ENCODE measurements at places on chromosomes 6 and 20. TPM values are rescaled to one million over a fixed set of nuclear protein-coding genes. Genes with fewer than 3 reads are reported as not detected.
A peak's percentile ranks its signal among the peaks of the same experiment; 100 is the strongest.

KCNS1 gene
- polyA plus RNA-seq, result 2.5 TPM

TTK gene
- polyA plus RNA-seq, result 15.3 TPM

NRN1 gene
- polyA plus RNA-seq, result 5.7 TPM

IL17A gene
- polyA plus RNA-seq, result not detected

PPP1R3G gene
- polyA plus RNA-seq, result 0.02 TPM

ANKRD6 gene
- polyA plus RNA-seq, result 9.4 TPM

TSPO2 gene
- polyA plus RNA-seq, result not detected

CST5 gene
- not detected for polyA plus RNA-seq

SLC32A1 gene
- not detected for polyA plus RNA-seq

DNA sequence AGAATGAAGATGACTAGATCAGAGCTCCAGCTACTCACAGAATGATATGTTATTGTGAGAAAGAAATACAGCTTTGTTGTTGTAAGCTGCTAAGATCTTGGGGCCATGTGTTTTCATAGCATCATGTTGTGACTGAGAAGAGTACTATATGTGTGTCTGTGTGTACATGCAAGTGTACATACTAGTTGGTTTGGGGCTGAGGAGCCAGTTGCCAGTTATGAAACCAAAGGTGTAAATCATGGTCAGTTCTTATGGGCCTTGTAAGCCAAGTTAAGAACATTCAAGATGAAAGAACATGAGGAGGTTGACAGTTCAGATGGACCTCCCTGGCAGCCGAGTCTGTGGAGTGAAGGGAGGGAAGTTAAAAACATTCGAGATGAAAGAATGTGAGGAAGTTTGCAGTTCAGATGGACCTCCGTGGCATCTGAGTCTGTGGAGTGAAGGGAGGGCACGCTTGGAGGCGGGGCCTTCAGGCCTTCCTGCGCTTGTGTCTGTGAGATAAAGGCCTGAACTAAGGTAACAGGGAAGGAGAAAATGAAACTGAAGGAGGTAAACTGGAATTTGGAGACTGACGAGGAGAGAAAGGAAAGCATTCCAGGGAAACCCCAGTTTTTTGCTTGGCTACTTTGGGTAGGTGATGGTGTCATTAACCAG is 13.9 kb downstream of the AFDN start:
- no peaks in the 10 kb centered on the region for H3K36me3 ChIP-seq
- H3K4me1 ChIP-seq, result no peaks in the 10 kb centered on the region
- H3K27ac ChIP-seq, result no peak overlapping the region
- no peak for DNase-seq
- H3K27me3 ChIP-seq, result no peaks in the 10 kb centered on the region

GRCh38 chr6:150905769-150906168 is 40.3 kb downstream of the MTHFD1L start:
- H3K36me3 ChIP-seq, result peaks cover 8% of the 10 kb centered on the region
- no peaks in the 10 kb centered on the region for H3K4me1 ChIP-seq
- H3K27ac ChIP-seq, result no peak overlapping the region
- no peak for DNase-seq
- H3K4me3 ChIP-seq, result no peak overlapping the region
- no peaks in the 10 kb centered on the region for H3K27me3 ChIP-seq

GRCh38 chr6:7512320-7512719 is 29.2 kb upstream of the DSP start:
- no peaks in the 10 kb centered on the region for H3K36me3 ChIP-seq
- DNase-seq, result no peak
- H3K27me3 ChIP-seq, result no peaks in the 10 kb centered on the region
- peaks cover 12% of the 10 kb centered on the region for H3K4me1 ChIP-seq
- H3K27ac ChIP-seq, result no peak overlapping the region

- no peaks in the 10 kb centered on the region for H3K4me1 ChIP-seq
- no peak overlapping the region for H3K4me3 ChIP-seq
- no peaks in the 10 kb centered on the region for H3K36me3 ChIP-seq
- no peak overlapping the region for H3K27ac ChIP-seq
These were observed 234.3 kb downstream of the CDC5L start for GRCh38 chr6:44621846-44622245.

DNA sequence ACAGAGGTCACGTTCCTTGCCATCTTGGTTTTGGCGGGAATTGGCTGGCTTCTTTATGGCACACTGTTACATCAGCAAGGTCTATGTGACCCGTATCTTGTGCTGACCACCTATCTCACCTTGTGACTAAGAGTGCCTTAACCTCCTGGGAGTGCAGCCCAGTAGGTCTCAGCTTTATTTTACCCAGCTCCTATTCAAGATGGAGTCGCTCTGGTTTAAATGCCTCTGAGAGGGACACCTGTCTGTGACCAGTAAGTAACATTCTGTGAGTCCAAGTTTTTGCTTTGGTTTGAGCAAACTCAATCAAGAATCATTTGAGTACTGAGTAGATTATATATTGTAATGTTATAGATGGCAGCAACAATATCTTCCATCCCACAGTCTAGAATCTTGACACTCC is 85.0 kb downstream of the BMP2 start:
- H3K36me3 ChIP-seq, result no peaks in the 10 kb centered on the region
- H3K27ac ChIP-seq, result no peak overlapping the region
- no peak for DNase-seq
- no peak overlapping the region for H3K4me3 ChIP-seq

GRCh38 chr6:140051521-140052512 is 677.4 kb upstream of the CITED2 start:
- peak; percentile 96 for DNase-seq
- H3K27me3 ChIP-seq, result no peaks in the 10 kb centered on the region
- H3K4me3 ChIP-seq, result no peak overlapping the region
- H3K27ac ChIP-seq, result peak overlapping the region; percentile 82
- peaks cover 26% of the 10 kb centered on the region for H3K4me1 ChIP-seq

GRCh38 chr20:34522969-34523871 is 7.0 kb downstream of the DYNLRB1 start:
- no peaks in the 10 kb centered on the region for H3K27me3 ChIP-seq
- no peak overlapping the region for H3K27ac ChIP-seq
- peaks cover 19% of the 10 kb centered on the region for H3K36me3 ChIP-seq
- no peak overlapping the region for H3K4me3 ChIP-seq
- DNase-seq, result no peak

GRCh38 chr6:34295721-34296120 is 46.9 kb upstream of the SMIM29 start:
- H3K4me1 ChIP-seq, result no peaks in the 10 kb centered on the region
- no peak overlapping the region for H3K4me3 ChIP-seq
- DNase-seq, result no peak
- H3K36me3 ChIP-seq, result peaks cover 10% of the 10 kb centered on the region

GRCh38 chr20:12957968-12958367 is 50.8 kb upstream of the SPTLC3 start:
- no peaks in the 10 kb centered on the region for H3K27me3 ChIP-seq
- no peak overlapping the region for H3K27ac ChIP-seq
- H3K4me3 ChIP-seq, result no peak overlapping the region
- H3K4me1 ChIP-seq, result no peaks in the 10 kb centered on the region
- DNase-seq, result no peak

GRCh38 chr20:54665812-54666211 is 190.4 kb downstream of the DOK5 start:
- no peak overlapping the region for H3K4me3 ChIP-seq
- no peaks in the 10 kb centered on the region for H3K27me3 ChIP-seq
- H3K4me1 ChIP-seq, result no peaks in the 10 kb centered on the region
- DNase-seq, result no peak
- H3K27ac ChIP-seq, result no peak overlapping the region

DNA sequence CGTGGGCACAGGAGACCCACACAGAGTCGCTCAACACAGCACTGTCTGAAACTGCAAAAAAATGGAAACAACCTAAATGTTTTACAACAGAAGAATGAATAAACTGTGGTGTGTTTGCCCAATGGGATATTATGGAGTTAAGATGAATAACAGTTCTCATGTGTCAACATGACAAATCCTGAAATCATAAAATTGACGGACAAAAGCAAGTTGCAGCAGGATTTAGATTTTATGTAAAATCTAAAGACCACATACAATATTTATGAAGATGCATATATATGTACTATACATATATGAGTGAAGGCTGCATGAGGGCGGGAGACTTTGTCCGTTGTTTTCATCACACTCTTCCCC is 79.7 kb downstream of the GRM4 start:
- no peak for DNase-seq
- peaks cover 7% of the 10 kb centered on the region for H3K4me1 ChIP-seq
- no peaks in the 10 kb centered on the region for H3K36me3 ChIP-seq
- H3K27me3 ChIP-seq, result peaks cover 61% of the 10 kb centered on the region

DNA sequence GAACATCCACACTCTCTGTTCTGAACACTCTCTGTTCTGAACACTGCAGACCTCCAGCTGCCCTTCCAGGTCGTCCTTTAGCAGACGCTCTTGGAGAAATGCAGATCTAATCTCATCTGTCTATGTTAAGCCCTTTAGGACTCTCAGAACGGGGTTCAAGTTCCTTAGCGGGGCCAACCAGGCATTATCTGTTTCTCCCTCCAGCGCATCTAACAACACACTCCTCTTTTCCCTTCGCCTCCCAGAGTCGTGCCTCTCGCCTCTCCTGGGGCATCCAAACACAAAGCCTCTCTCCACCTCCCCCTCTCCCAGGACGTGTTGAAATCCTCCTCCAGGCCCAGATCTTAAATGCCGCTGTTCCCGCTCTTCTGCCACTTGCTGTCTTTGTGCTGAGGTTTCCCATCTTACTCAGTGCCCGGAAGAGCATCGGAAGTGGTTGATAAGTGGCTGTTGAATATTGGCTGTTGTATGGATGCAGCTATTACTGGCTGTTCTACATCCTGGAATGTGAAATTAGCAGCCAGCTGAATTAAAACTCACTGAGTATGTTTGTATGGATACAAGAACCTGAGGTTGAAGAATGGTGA is 108.4 kb upstream of the GGTLC1 start:
- H3K4me1 ChIP-seq, result peaks cover 34% of the 10 kb centered on the region
- no peaks in the 10 kb centered on the region for H3K36me3 ChIP-seq
- DNase-seq, result no peak

DNA sequence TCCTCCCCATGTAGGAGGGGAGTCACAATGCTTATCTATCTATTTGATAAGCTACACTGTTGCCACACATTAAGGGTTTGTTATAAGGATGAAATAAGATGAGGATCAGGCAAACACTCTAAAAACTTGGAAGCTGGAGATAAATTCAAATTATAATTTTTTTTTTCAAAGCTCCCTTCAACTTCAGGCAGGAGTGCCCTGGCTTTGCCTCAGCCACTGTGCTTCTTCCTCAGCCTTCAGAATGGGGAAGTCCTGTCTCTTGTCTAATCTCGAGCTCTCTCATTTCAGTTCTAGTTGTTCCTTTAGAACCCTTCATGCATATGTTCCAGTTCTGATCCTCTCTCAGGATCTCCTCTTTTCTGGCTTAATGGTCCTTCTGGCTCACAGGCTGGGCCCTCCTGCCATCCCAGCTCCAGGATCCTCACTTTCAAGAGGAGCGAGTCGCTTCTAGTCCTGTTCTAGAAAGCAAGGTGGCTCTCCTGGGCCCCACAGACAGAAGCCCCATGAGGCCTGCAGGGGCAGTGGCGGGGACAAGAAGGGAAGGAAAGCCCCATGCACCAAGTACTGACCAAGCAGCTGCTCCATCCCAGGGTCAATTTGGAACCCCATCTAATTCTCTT is 164.3 kb downstream of the VEGFA start:
- H3K36me3 ChIP-seq, result no peaks in the 10 kb centered on the region
- H3K4me3 ChIP-seq, result no peak overlapping the region
- H3K27ac ChIP-seq, result no peak overlapping the region
- no peak for DNase-seq
- H3K27me3 ChIP-seq, result peaks cover 2% of the 10 kb centered on the region

GRCh38 chr20:63064745-63065711 is 58.3 kb upstream of the BHLHE23 start:
- no peak overlapping the region for H3K27ac ChIP-seq
- peaks cover 4% of the 10 kb centered on the region for H3K27me3 ChIP-seq
- no peaks in the 10 kb centered on the region for H3K4me1 ChIP-seq

DNA sequence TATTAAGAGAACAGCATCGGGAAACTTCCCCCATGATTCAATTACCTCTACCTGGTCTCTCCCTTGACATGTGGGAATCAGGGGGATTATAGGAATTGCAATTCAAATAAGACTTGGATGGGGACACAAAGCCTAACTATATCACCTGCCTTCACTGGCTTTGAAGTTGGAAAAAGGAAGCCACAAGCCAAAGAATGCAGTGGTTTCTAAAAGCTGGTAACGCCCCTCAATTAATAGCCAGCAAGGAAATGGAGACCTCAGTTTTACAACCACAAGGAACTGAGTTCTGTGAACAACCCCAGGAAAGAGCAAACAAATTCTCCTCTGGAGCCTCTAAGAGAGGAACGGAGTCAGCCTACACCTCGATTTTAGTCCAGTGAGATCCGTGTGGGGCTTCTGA is 244.1 kb downstream of the TFAP2A start:
- DNase-seq, result no peak
- H3K4me1 ChIP-seq, result peaks cover under 1% of the 10 kb centered on the region

- H3K36me3 ChIP-seq, result no peaks in the 10 kb centered on the region
- DNase-seq, result no peak
- no peak overlapping the region for H3K4me3 ChIP-seq
- H3K27me3 ChIP-seq, result peaks cover 9% of the 10 kb centered on the region
These were observed 85.0 kb downstream of the YTHDF1 start for GRCh38 chr20:63130658-63131577.

- H3K4me3 ChIP-seq, result no peak overlapping the region
- no peak overlapping the region for H3K27ac ChIP-seq
- DNase-seq, result no peak
- no peaks in the 10 kb centered on the region for H3K27me3 ChIP-seq
These were observed 18.5 kb downstream of the PLAGL2 start for GRCh38 chr20:32189123-32189410.

DNA sequence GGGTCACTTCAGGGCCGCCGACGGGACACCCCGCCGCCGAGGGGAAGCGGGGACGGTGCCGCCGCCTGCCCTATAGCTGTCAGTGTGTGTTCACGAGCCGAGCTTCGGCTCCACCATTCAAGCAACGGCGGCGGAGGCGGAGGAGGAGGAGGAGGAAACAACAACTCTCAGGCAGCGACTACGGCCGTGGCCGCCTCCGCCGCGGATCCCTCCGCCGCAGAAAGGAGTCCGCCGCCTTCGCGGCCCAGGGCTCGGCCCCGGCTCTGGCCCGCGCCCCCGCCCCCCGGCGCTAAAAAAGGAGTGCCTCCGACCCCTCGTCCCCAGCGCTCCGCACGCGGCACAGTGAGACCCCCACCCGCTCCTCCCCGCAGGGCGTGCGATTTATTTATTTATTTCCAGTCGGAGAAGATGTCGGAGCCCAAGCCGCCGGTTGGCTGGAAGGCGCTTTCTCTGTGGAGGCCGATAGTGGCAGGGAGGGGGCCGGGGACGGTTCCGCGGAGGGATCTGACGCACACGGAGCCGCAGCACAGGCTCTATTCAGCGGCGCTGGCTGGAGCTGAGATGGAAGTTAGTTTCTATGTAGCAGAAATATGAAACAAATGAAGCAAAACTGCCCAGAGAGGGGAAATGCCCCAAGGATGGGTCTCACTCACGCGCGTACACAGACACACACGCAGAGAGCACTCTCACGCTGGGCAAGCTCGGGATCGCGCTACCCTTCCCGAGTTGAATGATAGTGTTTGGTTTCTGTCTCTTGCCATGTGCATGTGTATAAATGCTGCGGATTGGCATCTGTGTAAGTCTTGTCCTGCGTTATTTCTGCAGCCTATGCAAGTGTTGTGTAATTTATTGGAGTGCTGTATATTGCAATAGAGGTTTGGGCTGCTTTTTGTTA is at the start of gene PHIP:
Gene PHIP (minus strand): TSS at position 180 of the 895 bp plus-strand sequence. CDS start 186 bp downstream, outside the sequence.
- peak within 1 kb of the TSS; percentile 87 for H3K4me3 ChIP-seq
- H3K27ac ChIP-seq, result peak within 1 kb of the TSS; percentile 92
- no peaks in the 10 kb centered on the region for H3K27me3 ChIP-seq
- peaks cover 22% of the 10 kb centered on the region for H3K4me1 ChIP-seq
